ENCODE measurements at places on chromosomes 5 and 9.

- no peak for DNase-seq
Measured at GRCh38 chr5:141434006-141434405, 3.7 kb downstream of the PCDHGA12 start.

DNA sequence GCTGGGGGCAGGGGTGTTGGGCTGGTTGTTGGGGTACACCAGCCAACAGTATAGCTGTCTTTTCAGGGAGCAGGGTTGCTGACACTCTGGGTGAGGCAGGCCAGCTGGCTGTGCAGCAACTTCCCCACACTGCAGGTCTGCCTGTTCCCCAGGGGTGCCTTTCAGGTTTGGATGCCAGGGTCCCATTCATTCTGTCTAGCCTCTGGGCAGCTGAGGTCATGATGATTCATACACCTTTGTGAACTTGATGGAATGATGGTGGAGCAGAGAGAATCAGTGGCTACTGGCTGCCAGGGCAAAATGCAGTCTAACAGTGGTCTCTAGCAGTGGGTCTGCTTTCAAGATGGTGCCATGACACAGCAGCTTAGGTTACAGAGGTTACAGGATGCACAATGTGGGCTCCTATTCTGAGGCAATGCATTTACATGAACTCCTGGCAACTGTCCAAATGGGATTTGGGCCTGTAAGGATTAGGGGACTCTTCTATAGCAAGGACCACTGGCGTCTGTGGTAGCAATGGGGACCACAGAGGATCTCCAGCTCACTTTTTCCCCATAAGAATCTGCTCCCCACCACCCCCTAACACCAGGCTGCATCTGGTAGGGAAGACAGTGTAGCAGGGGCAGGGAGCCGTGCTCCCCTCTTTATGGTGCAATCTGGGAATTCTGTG lies 103.7 kb downstream of the FEM1C start:
- no peak for DNase-seq

- no peak for DNase-seq
Measured at GRCh38 chr9:3288686-3289085, 237.1 kb downstream of the RFX3 start.

GRCh38 chr9:136670576-136671253 lies 8.0 kb downstream of the EGFL7 start:
- DNase-seq: no peak

DNA sequence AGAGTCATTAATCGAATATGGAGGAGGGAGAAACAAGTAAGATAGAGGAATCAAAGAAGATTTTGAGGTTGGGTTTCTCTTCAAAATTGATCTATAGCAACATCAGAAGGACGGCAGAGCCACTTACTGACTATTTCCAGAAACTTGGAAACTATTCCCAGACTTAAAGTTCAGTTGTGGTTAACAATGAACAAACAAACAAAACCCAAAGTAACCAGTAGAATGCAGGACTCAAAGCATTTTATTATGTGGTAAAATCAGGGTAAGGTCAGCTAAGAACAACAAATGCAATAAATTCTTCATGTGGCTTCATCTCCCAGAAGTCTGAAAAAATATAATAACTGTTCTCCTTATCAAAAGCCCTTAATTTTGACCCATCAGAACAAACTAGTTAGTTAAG lies 54.9 kb upstream of the OSMR start:
- no peak for DNase-seq

DNA sequence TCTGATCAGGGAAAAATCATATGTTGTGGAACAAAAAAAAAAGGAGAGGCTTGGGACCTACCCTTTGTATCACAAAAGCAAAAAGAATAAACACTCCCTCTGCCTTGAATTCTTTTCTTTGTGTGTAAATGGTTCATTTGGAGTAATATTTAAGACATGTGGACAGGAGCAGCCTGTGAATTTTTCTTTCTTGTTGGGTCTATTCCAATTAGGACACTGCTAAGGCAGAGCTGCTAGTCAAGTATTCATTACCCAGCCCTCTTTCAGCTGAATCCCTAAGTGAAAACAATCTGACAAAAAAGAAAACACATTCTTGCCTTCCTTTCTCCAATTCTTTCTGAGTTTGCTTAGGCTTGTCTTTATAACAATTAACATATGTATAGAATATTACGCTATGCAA lies 330.0 kb downstream of the EBF1 start:
- no peak for DNase-seq

- no peak for DNase-seq
Measured at GRCh38 chr9:100066539-100066938, 32.3 kb downstream of the ERP44 start.

DNA sequence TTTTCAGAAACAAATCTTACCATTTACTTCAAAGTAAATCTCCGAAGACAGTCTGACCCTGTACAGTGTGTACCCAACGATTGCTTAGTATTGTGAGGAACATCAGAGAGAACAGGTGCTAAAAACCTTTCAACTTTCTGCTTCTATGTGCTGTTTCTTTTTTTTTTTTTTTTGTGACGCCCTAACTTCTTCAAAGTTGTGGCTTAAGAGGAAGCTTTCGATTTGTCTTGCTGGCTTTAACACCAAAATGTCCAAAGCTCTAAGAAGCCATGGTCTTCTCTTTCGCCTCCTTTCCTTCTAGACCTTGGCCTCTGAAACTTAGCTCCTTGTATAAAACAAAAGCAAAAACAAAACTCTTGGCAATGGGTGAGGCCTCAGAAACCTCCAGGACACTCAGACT lies 1.2 kb downstream of the TNFSF8 start:
- no peak for DNase-seq

GRCh38 chr5:28397502-28397941 lies 1359.1 kb upstream of the CDH9 start:
- DNase-seq: no peak

DNA sequence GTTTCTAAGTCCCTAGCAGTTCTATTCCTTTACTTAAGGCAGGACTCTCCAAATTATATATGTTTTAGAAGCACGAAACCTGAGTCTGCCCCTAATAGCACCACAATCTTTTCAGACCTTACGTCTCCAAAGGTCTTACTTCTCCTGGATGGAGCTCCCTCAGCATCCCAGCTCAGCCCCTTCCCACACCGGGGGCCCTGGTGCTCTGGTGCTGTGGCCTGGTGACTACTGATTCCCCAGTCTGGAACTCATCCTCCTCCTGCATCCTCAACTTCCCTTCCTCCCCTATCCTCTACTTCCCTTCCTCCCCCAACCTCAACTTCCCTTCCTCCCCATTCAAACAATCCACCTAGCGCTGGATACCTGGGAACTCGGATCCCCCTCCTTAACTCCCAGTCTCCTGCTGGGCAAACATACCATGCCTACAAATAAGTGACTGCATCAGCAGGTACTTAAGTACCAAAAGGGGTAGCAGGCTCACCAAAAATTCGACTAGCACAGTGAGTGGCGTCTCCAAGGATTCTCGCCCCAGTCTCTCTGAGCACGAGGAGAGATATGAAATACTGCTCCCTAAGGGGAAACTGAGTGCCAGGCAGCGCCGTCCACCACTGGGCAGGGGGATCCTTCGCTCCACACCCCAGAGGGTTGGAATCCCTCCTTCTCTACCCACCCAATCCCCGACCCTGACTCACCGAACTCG lies 831 bp downstream of the IGFBPL1 start:
- no peak for DNase-seq

DNA sequence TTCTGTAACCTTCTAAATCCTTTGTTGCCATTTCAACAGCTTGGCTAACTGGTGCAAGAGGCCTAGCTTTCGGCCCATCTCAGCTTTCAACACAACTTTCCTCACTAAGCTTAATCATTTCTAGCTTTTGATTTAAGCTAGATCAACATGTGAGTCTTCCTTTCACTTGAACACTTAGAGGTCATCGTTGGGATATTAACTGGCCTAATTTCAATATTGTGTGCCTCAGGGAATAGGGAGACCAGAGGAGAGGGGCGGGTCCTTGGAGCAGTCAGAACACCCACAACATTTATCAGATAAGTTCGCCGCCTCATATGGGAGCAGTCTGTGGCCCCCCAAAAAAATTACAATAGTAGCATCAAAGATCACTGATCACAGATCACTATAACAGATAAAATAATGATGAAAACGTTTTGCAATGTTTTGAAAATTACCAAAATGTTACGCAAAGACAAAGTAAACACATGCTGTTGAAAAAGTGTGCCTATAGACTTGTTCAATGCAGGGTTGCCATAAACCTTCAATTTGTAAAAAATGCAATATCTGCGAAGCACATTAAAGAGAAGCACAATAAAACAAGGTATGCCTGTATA lies 66.8 kb upstream of the PCSK1 start:
- no peak for DNase-seq

DNA sequence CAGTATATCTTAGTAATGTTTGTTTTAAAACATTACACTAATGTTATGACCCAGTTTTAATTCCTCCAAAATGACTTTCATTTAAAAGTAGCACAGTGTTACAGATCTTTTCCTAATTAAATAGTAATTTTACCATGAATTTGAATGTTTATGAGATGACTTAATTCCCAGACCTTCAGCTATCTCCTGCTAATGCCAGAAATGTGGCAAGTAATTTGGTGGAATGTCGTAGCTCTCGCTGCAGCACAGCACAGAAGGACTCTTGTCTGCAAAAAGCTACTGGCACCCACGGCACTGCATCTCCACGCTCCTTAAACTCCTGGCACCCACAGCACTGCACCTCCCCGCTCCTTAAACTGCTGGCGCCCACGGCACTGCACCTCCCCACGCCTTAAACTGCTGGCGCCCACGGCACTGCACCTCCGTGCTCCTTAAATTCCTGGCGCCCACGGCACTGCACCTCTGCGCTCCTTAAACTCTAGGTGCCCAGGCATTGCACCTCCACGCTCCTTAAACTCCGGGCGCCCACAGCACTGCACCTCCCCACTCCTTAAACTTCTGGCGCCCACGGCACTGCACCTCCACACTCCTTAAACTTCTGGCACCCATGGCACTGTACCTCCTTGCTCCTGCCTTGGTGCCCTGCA lies 163.1 kb downstream of the CDK5RAP2 start:
- no peak for DNase-seq

DNA sequence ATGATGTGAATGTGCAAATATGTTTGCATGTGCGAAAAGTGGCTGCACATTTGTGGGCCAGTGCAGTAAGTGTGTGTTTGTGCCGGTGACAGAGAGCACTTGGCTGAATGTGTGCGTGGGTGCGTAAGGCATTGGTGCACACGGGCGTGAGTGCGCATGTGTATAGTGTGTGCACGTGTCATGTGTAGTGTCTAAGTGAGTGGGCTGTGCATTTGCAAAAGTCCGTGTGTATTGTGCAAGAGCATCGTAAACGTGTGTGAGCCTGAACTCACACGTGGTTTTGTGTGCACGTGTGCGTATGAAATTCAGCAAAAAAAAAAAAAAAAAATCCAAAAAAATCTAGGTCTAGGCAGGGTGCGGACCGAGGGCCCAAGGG lies 6.5 kb upstream of the EBF1 start:
- DNase-seq: no peak

GRCh38 chr5:166962461-166962860 lies 1329.0 kb upstream of the WWC1 start:
- no peak for DNase-seq

GRCh38 chr9:86782831-86783230 lies 164.5 kb downstream of the GAS1 start:
- no peak for DNase-seq

DNA sequence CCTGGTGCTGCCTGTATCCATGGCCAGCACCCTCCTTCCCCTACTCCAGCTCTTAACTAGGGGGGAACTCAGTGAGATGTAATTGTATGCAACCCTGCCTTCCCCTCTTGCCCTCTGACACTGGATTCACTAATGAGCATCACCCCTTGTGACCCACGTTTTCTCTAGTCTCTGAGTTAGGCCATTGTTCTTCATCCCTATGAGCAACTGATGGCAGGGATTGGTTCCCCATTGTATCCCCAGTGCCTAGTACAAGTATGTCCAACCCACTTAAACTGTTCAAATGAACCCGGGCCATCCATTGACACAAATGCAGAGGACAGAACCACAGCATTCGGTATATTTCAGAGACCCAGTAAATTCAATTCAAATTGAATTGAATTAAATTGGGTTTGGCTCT lies 77.6 kb upstream of the ASTN2 start:
- DNase-seq: no peak

DNA sequence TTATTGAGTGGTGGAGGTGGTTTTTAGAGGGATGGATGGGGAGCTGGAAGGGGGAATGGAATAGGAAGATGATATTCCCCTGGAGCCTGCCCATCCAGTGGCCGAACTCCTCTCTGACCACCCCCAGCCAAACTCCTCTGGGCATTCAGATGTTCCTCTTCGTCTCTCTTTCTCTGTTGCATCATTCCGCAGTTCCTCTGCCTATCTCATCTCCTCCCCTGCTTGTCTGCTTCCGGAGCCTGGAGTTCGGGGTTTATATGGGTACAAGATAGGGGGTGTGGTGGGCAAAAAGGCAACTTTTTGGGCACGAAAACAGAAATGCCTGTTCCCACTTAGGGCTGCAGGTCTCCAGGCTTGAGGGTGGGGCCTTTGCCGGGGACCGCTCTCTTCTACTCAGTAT lies 12.2 kb upstream of the CDK5RAP2 start:
- no peak for DNase-seq

GRCh38 chr9:17519761-17520160 lies 59.1 kb upstream of the SH3GL2 start:
- no peak for DNase-seq

GRCh38 chr5:38151878-38152277 lies 106.5 kb upstream of the EGFLAM start:
- DNase-seq: no peak
